ENCODE measurements at places on chromosomes 12 and 14. TPM values are rescaled to one million over a fixed set of nuclear protein-coding genes. Genes with fewer than 3 reads are reported as not detected.

The SERPINA3 gene
- 5.9 TPM for total RNA-seq

The SCN8A gene
- total RNA-seq, result 1.4 TPM

The GLT1D1 gene
- total RNA-seq, result not detected

The RBP5 gene
- not detected for total RNA-seq

The TAS2R9 gene
- not detected for total RNA-seq

The FUT8 gene
- 16.0 TPM for total RNA-seq

The IRAK3 gene
- 0.05 TPM for total RNA-seq

The RASAL1 gene
- 0.32 TPM for total RNA-seq

The CATSPERB gene
- total RNA-seq, result not detected

The ZFHX2 gene
- total RNA-seq, result 1.5 TPM

The GPRC5D gene
- total RNA-seq, result not detected

The PLEK2 gene
- total RNA-seq, result 32.9 TPM

The HELB gene
- total RNA-seq, result 2.1 TPM

The CBLN3 gene
- total RNA-seq, result 1.5 TPM

The KCNA1 gene
- not detected for total RNA-seq

The STAC3 gene
- total RNA-seq, result 0.16 TPM

The MLXIP gene
- total RNA-seq, result 28.0 TPM

The GNB3 gene
- total RNA-seq, result 1.9 TPM

The PYM1 gene
- total RNA-seq, result 38.9 TPM

The MYL2 gene
- not detected for total RNA-seq

The LRFN5 gene
- total RNA-seq, result not detected

The KCNH5 gene
- total RNA-seq, result not detected

The GLI1 gene
- 13.8 TPM for total RNA-seq

The TEX52 gene
- not detected for total RNA-seq

The MSRB3 gene
- 19.1 TPM for total RNA-seq

The HPD gene
- 1.5 TPM for total RNA-seq

The IL31 gene
- total RNA-seq, result not detected

The SLCO1B1 gene
- 0.49 TPM for total RNA-seq

The SMCO2 gene
- total RNA-seq, result 0.36 TPM

The PROX2 gene
- total RNA-seq, result not detected

The ALG10B gene
- 6.7 TPM for total RNA-seq

The CCDC38 gene
- total RNA-seq, result 0.09 TPM

The KLRC2 gene
- total RNA-seq, result 1.5 TPM

The KLRK1 gene
- total RNA-seq, result not detected

All from A549 treated with DMSO at 1 μM for 4 hours (cell line).